ENCODE measurements at places on chromosomes 12 and 14.

- no peak for DNase-seq
Observed at GRCh38 chr14:36054353-36055051, 122.0 kb downstream of the PTCSC3 start.

DNA sequence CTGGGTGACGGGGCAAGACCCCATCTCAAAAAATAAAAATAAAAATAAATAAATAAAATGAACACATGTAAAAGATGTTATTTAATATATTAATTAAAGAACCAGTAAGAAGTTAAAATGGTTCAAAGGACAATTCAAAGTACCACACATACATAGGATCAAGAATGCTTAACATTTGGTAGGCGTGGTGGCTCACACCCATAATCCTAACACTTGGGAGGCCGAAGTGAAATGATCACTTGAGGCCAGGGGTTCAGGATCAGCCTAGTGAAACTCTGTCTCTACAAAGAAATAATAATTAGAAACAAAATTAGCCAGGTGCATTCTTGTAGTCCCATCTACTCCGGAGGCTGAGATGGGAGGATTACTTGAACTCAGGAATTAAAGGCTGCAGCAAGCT lies 53.3 kb downstream of the SPATS2 start:
- DNase-seq, result no peak

- DNase-seq, result no peak
Observed at GRCh38 chr12:14366209-14367039, 942 bp downstream of the ATF7IP start.

DNA sequence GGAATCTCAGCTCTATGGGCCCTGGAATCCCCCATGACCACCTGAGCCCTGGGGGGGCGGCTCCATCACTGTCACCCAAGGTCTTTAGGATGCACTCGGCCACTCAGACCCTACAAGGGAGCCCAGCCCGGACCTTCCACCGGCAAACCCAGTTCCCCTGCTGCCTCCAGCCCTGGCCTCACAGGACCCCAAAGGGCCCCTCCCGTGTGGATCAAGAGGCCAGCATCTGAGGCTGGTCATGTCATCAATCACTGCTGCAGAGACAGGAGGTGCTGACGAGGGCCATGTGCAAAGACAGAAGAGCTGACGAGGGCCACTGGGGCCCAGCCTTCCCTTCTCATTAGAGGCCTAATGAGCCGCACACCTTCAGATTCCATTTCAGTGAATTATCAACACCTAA lies 39.0 kb upstream of the SFSWAP start:
- no peak for DNase-seq

DNA sequence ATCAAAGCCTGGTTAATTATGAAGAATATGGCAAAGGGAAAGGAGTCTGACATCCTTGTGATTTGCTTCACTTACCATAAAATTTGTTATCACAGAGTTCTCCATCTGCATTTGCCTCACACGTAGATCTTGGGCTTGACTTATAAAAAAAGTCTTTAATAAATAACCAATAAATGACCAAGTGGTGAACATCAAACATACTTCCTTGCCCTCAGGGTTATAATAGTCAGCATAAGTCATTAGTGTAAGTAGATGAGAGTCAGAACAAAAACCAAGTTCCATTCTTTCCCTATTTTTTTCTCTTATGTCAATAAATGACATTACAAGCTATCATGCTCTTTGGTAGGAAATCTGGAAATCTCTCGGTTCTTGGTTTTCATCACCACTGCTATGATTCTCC lies 635.4 kb upstream of the ATXN7L3B start:
- DNase-seq, result no peak

GRCh38 chr12:63845726-63846125 lies 1.2 kb downstream of the SRGAP1 start:
- DNase-seq, result peak; percentile 34

DNA sequence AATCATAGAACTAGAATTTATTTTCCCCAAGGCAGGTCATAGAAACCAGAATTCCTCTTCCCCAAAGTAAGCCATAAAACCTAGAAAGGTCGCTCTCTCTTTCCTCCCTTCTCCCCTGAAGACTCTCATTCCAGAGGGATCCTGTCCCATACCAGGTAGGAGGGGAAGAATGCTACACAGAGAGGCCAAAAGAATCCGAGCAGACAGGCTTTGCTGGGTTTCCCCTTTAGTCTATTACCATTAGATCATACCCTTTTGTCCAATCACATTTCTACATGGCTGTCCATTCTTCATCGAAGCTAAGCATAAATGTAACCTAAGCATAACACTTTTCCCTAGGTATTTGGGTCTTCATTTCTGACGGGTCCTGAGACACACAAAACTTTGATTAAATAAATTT lies 204.5 kb downstream of the SPTSSA start:
- no peak for DNase-seq

DNA sequence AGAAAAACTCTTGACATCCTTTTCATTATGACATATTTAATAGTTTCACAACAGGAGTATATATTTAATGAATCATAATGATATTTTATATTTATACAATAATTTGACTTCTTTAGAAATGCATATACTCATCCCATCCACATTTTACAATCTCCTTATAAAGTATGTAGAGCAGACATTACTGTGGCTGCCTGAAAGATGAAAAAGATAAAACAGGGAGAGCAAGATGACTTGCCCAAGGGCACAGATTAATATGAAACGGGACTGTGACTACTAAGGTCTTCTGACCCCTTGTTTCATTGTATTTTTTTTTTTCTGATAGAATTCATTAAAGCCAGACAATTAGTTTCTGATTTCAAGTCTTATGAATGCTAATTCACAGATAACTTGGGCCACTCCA lies 293.6 kb downstream of the SOX5 start:
- DNase-seq, result no peak

DNA sequence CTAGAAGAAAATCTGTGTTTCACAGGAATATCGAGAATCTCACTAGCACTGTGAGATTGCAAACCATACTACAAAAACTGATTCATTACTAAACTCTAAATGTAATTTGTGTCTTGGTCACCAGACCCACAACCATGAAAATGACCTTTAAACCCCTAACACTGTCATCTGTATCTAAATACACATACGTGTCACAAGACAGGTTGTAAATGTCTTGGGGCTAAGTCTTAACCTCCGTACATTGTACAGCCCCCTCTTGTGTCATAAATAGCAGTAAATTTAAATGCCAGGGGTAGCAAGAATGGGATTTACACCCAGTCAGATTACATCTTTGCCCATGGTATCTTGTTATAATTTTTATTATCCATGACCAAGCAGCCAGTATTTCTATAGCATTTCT lies 117.3 kb downstream of the GPR135 start:
- DNase-seq, result no peak

GRCh38 chr12:103769240-103769945 lies 71.6 kb downstream of the NT5DC3 start:
- DNase-seq, result no peak

GRCh38 chr12:11839091-11839641 lies 189.7 kb downstream of the ETV6 start:
- peak; percentile 33 for DNase-seq

GRCh38 chr14:68442828-68443629 lies 349.8 kb downstream of the ZFP36L1 start:
- peak; percentile 45 for DNase-seq

- DNase-seq, result peak; percentile 50
Observed at GRCh38 chr12:50220363-50220995, 53.3 kb upstream of the CERS5 start.

DNA sequence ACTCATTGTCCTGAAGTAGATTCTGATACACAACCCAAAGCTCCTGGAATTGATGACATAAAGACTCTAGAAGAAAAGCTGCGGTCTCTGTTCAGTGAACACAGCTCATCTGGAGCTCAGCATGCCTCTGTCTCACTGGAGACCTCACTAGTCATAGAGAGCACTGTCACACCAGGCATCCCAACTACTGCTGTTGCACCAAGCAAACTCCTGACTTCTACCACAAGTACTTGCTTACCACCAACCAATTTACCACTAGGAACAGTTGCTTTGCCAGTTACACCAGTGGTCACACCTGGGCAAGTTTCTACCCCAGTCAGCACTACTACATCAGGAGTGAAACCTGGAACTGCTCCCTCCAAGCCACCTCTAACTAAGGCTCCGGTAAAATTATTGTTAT lies 63.8 kb downstream of the RAD52 start:
- no peak for DNase-seq

- no peak for DNase-seq
Observed at GRCh38 chr12:45944771-45945170, 45.6 kb downstream of the SCAF11 start.

DNA sequence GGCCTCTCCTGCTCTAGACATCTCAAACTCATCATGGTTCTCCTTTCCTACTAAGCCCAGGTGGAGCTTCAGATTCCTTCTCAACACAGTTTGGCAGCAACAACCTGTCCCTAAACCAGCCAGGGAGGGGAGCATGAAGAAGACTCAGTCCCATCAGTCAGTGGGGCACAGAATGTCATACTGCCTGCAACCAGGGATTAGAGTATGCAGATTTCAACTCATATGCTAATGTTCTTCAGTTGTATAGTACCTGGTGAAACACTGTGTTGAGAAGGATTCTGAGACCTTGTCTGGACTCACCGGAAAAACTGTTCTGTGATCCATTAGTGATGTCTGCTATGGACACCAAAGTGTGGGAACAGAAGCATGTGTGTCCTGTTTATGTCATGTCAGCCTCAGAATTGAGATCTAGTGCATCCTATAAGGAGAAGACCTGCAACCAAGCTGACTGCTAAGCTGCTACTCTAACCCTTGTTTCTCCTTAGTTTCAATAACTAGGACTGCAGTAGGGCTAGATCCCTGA lies 43.6 kb downstream of the TRPV4 start:
- DNase-seq, result no peak

GRCh38 chr12:32146074-32146873 lies 39.6 kb downstream of the BICD1 start:
- no peak for DNase-seq

DNA sequence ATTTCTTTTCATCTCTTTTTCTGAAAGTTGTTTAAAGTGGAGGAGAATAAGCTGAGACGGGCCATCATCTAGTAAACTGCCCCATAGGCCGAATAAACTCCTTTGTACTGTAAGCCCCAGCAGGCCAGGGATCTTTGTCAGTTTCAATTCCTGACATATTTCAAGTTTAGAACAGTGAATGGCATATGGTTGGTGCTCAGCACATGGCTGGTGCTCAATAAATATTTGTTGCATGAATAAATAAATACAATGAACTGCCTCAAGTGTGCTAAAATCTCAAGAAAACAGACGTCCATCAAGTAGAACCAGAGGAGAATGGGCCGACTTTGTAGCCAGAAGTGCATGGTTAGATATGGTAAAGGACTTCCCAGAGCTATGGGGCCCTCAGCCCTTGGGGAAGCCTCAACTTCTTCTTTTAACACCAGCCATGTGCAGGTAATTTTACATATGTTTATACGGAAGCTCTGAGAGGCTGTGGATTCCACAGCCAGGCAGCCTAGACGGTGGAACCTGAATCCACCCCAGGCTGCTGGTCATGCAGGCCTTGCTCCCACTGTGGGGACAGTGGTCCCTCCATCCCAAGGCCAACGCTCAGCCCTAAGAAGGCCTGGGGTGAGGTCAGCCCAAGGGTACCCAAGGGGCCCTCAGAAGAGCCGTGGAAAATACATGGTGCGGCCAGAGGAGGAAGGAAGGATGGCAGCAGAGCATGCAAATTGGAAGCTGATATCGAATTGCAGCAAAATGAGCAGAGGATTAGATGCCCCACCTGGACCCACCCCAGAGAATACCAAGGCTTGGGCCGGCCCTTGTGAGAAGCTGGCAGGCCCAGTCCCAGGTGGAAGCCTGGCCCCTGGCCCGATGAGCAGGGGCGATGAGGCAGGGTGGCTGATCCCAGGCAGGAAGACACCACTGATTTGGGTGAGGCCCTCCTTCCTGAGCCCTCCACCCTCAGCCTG lies 8.7 kb upstream of the AQP2 start:
- no peak for DNase-seq

GRCh38 chr12:121279507-121279915 lies 17.0 kb downstream of the CAMKK2 start:
- no peak for DNase-seq

DNA sequence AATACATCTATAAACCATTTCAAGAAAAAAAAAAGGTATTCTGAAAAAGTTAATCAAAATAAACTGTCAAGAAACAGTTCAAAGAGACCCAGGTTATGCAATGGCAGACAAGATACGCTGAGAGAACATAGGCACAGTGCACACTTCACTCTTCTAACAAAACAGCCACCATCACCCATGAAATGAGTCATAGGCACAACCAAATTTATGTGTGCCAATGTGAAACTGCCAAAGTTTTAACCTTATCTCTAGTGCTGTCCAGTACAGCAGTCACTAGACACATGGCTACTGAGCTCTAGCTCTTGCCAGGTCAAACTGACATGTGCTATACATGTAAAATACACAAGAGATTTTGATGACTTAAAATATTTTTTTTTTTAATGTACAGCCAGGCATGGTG lies 1.4 kb downstream of the CEP128 start:
- DNase-seq, result no peak

GRCh38 chr12:15528666-15529065 lies 206.4 kb downstream of the PTPRO start:
- no peak for DNase-seq

GRCh38 chr14:64953661-64954060 lies 11.1 kb upstream of the GPX2 start:
- DNase-seq, result no peak

DNA sequence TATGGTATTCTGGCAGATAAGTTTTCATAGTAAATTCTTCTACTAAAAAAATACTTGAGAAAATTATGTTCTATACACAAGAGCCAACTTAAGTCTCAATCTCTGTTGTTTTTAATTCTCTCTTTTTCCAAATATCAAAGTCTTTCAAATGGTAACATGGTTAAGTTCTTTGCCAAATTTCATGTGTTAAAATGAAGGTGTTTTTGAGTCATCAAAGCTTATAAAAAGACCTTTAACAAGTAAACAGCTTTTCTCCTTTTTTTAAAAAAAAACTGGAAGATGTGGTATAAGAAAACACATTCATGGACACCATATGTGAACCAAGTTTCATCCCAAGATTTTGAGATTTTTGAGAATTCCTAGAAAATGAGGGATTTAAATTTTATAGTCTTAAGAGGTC lies 111.3 kb downstream of the FOXG1 start:
- DNase-seq, result no peak

GRCh38 chr12:24743941-24744793 lies 204.7 kb downstream of the BCAT1 start:
- no peak for DNase-seq

DNA sequence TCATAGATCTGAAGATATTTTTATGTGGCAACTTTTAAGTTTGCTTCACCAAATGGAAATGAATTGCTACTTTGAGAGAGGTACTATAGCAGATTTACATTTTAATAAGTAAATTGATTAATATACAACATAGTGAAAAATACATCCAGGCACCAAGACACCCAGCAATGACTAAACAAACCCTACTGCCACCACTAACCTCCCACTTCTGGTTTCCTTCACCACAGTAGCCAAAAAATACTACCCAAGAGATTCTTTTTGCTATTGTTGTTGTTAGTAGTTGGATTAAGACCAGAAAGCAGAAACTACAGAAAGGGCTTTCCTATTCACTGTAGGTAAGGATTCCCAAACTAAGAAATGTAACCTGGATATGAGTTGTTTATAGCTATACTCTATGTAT lies 54.1 kb downstream of the COCH start:
- DNase-seq, result no peak
